ENCODE measurements at places on chromosomes 2 and 18.

- no peak for DNase-seq
Observed at GRCh38 chr18:47944972-47945852, 14.8 kb upstream of the SMAD2 start.

DNA sequence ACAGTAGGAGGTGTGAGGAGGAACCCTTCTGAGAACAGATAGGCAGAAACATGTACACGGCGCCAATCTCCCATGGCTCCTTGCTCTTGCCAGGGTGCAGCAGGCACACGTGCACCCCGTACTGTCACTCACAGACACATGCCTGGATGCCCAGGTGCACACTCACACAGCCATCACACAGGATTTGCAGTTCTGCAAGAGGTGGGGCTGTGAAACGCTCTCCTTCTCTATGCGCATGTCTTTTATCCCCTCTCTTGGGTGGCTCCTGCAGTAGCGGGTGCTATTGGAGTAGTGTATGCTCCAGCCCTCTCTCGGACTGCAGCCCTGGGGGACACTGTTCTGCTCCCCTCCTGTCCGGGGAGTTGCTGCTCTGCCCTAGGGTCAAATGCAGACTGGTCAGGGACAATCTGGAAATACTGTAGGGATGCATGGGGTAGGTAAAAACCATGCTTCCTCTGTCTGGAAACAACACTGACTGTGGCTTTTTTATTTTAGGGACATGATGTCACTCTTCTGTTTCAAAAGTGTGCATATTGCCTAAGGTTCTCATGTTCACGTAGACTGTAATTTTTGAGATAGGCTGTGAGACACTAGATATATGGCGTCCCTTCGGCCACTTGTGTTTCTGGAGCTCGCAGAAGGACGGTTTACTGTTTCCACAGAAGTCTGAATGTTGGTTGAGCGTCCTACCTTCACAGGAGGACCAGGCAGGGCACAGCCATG, 118.5 kb downstream of the PRKCE start:
- DNase-seq: no peak

DNA sequence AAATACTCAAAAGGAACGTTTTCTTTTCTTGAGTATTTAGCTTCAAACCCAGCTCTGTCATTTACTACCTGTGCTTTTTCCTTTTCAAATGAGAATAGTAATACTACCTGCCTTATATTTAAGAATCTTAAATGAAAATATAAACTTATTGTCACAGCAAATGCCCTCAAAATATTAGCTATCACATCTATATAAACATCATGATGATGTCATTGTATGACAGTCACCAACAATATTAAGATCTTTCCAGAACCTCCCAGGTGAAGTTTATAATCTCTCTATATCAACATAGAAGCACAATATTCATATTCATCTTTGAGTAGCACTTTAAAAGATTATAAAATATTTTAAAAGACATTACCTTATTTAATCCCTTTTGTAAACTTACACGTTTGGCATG, 92.2 kb downstream of the DOK6 start:
- no peak for DNase-seq

DNA sequence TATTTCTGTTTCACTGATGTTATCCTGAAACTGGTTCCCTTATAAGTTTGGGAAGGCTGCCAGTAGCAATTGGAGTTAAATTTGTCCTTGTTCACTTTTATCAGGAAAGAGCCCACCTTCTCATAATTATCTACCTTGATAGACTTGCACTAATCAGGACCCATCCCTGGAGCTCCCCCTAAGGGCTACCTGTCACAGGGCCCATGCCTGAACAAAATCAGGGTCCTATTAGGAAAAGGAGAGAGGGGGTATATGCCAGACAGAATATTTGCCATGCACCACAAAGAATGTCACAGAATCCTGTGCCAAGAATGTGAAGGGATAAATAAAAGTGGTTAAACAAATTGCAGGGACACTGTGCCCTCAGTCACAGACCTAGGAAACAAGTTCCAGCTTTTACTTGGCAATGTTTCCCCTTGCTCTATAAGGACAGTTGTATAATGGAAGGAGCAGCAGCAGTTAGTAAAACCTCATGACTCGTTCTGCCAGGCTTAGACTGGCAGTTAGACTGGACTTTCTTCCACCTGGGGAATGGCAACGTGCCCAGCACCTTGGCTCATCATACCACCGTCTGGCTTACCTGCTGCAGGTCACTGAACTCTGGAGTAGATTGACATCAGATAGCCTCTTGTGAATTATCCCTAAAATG, 32.3 kb upstream of the VWC2L start:
- no peak for DNase-seq

GRCh38 chr2:202560200-202560599, 74.6 kb upstream of the FAM117B start:
- DNase-seq: no peak

Data from activated T-cell treated with anti-CD3 and anti-CD28 coated beads, Interleukin-2, amount 50 U/mL, for 48 hours (primary cell).